Pons (tissue), 1 donor: ENCODE measurements at places on chromosomes 13 and 19.

DNA sequence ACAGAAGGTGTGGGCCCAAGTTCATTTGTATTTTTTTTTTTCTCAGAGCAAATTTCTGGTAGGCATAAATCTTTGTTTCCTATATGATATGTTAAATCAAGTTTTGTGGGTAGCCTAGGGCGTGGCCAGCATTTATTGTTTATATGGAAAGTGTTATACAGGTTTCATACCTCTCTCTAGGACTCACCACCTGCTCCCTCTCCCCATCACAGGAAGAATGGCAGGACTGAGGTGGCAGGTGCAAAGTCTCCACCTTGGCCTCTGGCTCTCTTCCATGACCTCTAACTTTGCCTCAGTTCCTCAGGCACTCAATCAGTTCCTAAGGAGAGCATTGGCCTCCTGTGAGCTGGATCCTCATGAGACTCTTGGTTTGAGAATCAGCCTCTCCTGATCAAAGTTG lies 172.3 kb upstream of the TSC22D1 start:
- no peak for DNase-seq

DNA sequence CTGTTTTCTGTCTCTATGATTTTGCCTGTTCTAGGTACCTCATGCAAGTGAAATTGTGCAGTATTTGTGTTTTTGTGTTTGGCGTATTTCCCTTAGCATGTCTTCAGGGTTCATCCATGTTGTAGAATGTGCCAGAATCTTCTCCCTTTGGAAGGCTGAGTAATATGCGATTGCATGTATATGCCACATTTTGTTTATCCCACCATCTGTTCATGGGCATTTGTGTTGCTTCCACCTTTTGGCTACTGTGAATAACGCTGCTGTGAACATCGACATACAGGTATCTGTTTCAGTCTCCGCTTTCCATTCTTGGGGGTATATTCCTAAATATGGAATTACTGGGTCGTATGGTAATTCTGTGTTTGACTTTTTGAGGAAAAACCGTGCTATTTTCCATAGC lies 190.0 kb downstream of the ATP8A2 start:
- no peak for DNase-seq

GRCh38 chr13:27120011-27120410 lies 51.6 kb downstream of the USP12 start:
- no peak for DNase-seq

DNA sequence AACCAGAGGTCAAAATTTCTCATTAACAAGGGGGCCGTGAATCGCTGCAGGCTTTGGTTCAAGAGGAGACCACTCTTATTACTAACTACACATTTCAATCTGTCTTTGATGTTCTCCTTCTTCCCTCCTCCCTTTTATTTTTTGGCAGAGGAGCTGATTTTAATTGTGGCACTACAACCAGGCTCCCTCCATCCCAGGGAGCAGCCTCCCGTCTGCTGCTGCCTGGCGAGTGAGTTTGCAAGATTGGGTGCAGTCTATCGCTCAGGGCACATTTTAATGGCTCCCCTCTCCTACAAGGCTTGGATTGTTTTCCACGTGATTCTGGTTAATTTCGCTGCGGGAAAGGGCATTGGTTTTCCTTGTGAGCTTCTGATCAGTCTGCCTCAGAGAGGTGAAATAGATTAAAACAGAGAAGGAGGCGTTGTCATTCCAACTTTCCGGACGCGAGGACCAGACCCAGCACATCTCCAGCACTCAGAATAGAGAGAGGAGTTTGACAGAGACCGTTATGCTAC lies 81.4 kb downstream of the KCTD15 start:
- no peak for DNase-seq

DNA sequence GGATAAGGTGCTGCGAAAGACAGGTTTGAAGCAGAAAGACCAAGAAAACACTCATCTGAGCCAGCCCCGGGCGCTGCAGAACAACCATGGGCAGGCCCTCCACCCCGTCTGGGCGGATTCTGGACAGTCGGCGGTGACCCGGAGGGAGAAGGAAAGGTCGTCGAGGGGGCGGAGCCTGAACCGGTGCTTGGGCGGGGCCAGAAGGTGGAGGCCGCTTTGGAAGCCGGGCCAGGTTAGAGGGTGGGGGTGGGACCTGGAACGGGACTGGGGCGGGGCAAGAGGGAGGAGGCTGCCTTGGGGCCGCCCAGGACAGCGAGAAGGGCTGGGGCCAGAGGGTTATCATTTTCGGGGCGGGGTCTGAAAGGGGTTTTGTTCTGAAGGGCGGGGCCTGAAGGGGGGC lies 5.0 kb upstream of the ZNF765 start:
- no peak for DNase-seq

- no peak for DNase-seq
Observed at GRCh38 chr13:99704390-99704789, 203.1 kb downstream of the TM9SF2 start.

DNA sequence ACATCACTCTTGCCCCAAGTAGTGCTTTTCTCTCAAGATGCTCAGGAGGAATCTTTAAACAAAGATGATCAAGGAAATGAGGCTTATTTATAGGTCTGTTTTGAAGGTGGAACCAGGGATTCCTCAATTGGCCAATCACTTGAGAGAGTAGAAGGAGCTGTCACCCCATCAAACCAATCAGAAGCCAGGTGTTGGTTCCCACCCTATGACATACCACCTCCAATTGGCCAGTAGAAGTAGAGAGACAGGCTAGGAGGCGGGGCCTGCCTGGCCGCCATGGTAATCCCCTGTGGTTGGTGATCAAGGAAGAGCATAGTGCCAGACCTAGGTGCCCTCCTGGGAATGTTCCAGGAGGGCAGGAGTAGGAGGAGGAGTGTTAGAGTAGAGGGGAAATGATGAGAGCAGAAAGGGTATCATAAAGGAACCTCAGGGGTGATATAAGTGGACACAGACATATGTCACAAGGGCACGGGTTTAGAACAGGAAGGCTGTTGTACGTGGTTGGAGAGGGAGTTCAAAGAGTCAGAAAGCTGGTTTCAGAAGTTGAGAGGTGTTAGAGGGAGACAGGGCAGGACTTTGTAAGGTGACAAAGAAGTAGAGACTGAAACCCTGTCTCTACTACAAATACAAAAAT lies 10.5 kb downstream of the PMIS2 start:
- DNase-seq: no peak

GRCh38 chr13:60242043-60242595 lies 78.4 kb upstream of the DIAPH3 start:
- DNase-seq: no peak

- DNase-seq: no peak
Observed at GRCh38 chr13:71605744-71606143, 261.3 kb downstream of the DACH1 start.

DNA sequence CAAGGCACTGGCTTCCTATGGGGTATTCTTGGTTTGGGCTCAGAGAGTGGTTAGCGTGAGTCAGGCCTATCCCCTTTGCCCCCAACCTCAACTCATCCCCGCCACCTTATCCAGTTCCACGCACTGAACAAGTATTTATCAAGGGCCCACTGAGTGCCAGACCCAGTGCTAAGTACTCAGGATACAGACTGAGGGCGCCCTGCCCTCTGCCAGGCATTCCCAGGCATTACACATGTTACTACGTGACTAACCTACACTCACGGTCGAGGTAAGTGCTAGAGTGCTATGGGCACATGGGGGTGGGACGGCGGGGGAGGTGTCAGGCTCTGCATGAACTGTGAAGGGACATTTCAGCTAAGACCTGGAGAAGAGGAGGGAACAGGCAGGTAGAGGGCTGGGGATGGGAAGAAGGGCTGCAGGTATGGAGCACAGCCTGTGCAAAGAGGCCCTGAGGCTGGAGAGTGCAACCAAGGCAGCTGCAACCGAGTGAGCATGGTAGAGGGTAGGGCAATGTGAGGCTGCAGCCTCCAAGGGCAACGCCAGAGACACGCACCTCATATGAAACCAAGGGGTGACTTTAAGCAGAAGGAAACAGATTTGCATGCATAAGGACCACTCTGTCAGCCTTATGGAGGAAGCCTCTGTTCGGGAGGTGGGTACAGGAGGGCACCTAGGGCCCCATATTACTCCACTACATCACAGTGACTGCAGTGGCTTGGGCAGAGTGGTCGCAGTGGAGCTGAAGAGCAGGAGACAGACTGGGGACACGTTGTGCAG lies 22.5 kb downstream of the DHRS12 start:
- DNase-seq: no peak
